ENCODE measurements at places on chromosomes 1 and 21. TPM values are rescaled to one million over a fixed set of nuclear protein-coding genes. Genes with fewer than 3 reads are reported as not detected.

GRCh38 chr1:63705078-63705477 lies 68.7 kb upstream of the ROR1 start:
- DNase-seq: no peak

GRCh38 chr1:26126321-26127084 lies 14.9 kb downstream of the PDIK1L start:
- DNase-seq: no peak

The CCDC27 gene
- polyA plus RNA-seq: 0.59 TPM

The PLXNA2 gene
- 13.7 TPM for polyA plus RNA-seq

GRCh38 chr21:46454634-46455390 lies 3.9 kb upstream of the DIP2A start:
- DNase-seq: no peak

- DNase-seq: no peak
Observed at GRCh38 chr1:91151702-91152101, 129.9 kb upstream of the ZNF644 start.

- DNase-seq: no peak
Observed at GRCh38 chr1:5680600-5680999, 311.6 kb downstream of the NPHP4 start.

DNA sequence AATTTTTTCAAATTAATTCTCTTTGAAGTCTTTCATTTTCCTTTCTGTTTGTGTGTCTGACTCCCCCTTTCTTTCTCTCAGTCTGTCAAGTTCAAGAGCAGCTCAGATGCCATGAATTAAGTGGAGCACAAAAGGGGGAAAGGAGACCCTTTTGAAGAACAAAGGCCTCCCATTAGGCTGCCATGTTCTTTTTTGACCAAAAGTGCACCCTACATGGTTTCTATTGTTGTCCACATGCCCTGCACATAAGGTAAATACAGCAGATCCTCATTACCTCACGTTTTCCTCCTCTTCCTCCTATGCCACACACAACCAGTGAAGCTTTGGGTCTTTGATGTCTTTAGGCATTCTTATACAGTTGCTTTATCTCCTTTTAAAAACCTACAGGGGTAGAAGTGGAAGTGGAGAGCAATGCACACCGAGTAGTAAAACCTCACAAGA lies 47.7 kb downstream of the POU2F1 start:
- no peak for DNase-seq

- no peak for DNase-seq
Observed at GRCh38 chr1:9852410-9853248, 28.9 kb upstream of the CLSTN1 start.

GRCh38 chr1:204150702-204151551 lies 917 bp downstream of the ETNK2 start:
- DNase-seq: no peak

DNA sequence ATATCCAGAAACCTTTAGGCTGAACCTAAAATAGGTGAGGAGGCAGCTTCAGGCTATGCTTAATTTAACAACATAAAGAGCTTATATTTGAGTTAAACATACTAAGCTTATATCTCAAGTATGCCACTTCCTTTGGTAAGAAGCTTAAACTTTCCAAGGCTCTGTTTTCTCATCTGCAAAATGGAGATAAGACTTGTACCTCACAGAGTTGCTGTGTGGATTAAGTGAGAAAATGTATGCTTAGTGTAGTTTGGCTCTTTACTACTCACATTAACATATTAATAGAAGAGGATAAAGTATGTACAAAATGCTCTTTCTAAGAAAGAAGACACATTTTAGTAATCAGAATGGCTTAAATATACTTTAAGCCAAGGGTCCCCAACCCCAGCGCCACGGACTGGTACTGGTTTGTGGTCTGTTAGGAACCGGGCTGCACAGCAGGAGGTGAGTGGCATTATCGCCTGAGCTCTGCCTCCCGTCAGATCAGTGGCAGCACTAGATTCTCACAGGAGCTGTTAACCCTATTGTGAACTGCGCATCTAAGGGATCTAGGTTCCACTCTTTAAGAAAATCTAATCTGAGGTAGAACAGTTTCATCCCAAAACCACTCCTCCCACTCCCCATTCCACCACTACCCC lies 77.2 kb downstream of the HS2ST1 start:
- DNase-seq: no peak

DNA sequence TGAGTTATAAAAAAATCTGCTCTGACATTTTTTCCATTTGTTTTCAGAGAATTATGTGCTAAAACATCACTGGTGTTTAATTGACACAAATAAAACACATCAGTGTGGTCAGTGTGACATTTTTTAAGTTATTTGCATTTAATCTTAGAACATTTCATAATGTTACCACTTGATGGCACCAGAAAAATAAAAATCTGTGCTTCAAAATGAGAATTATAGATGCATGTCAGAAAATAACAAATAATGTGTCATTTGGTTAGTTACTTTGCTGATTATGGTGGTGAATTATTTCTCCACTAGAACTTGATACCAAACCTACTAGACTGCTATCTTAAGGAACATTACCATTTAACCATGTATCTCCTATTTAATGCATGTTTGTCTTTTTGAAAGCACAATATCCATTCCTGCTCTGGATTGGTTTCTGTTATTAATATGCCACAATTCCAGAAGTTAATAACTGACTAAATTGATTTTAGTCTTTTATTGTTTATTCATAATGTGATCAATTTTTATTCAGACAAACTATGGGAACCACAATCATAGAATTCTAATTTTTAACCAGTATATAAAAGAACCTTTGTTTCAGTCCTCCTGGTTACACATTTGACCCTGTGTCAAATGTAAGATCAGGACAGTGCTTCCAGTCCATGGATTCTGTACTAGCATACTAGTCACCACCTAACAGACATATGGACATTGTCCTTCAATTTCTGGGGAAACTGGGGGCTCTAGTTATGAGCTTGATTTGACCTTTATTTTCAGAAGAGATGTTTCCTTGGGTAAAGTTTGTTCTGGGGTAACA lies 81.0 kb downstream of the RPS6KC1 start:
- DNase-seq: no peak

GRCh38 chr1:227469708-227470107 lies 93.6 kb upstream of the ZNF678 start:
- DNase-seq: no peak

DNA sequence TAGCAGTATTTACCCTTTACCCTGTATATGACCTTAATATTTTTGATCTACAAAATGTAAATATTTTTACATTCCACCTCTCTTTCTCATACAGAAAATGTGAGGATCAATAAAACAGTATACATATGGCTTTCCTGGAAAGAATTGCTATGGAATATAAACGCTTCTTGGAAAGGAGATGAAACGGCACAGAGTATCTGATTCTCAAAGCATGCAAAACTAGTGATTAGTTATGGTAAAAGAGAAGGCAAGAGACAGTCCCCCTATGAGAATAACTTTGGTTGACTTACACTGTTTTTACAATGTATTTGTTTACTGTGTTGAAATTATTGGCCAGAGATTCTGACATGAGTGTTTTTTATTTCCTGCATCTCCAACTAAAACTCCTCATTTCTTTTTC lies 204.6 kb upstream of the C21orf91 start:
- DNase-seq: no peak

The C1orf226 gene
- 32.9 TPM for polyA plus RNA-seq

DNA sequence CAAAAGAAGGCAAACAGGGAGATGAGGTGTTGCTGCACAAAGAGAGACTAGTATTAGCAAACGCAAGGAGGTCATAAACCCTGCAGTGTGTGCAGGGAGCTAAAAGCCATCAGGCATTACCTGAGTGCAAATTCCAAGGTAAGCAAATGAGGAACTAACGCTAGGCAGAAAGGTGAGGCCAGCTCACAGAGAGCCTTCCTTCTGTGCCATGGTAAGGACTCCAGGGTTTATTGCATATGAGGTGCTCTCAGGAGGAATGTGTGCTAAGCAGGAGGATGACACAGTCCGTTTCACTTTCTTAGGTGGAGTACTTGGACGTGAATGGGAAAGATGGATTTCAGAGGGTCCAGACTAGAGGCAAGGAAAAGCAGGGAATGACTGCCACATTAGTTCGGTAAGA lies 44.6 kb upstream of the MYBPHL start:
- no peak for DNase-seq

DNA sequence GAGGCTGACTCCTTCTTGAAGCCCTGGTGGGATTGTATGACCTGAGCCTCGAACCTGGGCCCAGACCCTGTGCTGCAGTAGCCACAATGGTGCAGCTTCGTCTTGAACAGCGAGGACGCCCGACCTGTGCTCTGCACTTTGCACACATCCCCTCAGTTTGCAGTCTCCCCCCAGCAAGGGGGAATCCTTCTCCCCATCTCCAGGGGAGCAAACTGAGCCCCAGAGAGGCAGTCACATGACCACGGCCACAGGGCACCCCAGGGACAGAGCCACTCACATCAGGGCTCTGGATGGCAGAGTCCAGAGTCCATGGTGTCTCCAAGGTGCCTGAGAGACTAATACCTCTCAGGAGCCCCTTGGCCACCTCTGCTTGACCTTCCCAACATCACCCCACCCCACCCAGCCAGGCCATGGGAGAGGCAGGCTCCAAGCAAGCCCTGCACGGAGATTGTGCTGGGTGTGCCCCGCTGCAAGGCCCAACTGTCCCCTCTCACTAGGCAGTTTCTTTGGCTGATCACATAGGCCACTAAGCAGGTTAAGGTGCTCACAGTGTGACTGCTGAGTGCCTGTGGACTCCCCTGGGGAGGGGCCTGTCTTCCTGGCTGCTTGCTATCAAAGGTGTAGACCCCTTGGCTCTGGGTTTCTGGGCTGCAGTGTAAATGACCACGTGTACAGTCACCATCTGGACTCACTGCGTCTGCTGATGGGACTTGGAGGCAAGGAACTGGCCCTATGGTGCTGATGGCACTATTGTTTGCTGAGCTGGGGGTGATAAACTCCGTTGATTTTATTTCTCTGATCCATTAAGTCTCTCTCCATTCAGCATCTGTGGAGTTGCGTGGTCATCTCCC lies 398.1 kb downstream of the MATN1 start:
- no peak for DNase-seq

DNA sequence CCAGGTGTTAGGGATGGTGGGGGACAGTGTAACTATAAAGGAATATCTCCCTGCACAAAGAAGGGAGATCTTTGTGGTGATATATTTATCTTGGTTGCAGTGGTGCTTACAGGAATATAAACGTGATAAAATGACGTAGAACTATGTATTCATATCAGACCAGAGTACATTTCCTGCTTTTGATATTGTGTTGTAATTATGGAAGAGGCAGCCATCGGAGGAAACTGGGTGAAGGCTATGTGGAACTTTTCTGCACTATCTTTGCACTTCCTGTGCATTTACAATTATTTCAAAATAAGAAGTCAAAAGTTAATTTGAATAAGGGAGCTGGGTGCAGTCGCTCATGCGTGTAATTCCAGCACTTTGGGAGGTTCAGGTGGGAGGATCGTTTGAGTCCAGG lies 37.6 kb downstream of the NDUFS5 start:
- DNase-seq: no peak

- no peak for DNase-seq
Observed at GRCh38 chr1:150820730-150821512, 12.9 kb upstream of the CTSK start.

The DMBX1 gene
- 0.05 TPM for polyA plus RNA-seq

The SPRR2E gene
- polyA plus RNA-seq: not detected

GRCh38 chr1:49971088-49971487 lies 52.7 kb downstream of the AGBL4 start:
- no peak for DNase-seq

GRCh38 chr1:157269656-157270375 lies 131.6 kb upstream of the ETV3 start:
- no peak for DNase-seq

Measured in renal cortex interstitium (tissue), 15 donors.